Anterior cingulate cortex (tissue), 58 donors: ENCODE measurements at places on chromosomes 11 and 22.

- DNase-seq = no peak
Observed at GRCh38 chr11:131993246-131993645, 622.8 kb downstream of the NTM start.

DNA sequence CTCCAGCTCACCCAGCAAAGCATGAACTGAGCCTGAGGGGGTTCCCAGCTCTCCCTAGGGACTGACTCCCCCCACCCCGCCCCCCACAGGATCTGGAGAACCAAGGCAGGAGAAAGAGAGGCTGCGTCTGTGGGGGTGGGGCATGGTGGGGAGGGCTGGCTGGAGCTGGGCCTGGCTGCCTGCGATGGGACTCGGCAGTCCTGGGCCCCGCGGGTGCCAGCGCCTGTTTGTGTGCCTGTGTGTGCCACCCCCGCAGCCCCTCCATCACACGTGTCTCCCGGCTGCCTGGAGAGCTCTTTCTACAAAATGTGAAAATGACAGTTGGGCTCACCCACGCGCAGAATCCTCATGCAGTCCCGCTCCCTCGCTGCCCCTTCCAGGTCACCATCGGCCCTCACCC is 46.8 kb downstream of the CACNA1I start:
- no peak for DNase-seq

DNA sequence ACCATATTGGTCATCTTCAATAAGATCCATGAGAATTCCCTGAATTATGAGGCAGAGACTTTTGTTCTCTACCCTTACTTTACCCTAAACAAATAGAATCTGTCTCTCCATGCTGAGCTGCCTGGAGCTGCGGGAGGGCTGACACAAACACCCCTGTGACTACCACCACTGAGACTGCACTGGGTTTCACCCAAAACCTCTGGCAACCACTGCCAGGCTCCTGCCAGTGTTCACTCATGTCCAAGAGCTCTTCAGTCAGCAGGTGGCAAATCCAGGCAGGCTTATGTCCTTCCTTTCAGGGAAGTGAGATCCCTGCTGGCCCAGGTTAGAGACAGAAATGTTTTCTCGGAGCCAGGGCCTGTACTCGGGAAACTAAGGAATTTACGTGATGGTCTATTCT is 1105.3 kb downstream of the LRRC4C start:
- no peak for DNase-seq

DNA sequence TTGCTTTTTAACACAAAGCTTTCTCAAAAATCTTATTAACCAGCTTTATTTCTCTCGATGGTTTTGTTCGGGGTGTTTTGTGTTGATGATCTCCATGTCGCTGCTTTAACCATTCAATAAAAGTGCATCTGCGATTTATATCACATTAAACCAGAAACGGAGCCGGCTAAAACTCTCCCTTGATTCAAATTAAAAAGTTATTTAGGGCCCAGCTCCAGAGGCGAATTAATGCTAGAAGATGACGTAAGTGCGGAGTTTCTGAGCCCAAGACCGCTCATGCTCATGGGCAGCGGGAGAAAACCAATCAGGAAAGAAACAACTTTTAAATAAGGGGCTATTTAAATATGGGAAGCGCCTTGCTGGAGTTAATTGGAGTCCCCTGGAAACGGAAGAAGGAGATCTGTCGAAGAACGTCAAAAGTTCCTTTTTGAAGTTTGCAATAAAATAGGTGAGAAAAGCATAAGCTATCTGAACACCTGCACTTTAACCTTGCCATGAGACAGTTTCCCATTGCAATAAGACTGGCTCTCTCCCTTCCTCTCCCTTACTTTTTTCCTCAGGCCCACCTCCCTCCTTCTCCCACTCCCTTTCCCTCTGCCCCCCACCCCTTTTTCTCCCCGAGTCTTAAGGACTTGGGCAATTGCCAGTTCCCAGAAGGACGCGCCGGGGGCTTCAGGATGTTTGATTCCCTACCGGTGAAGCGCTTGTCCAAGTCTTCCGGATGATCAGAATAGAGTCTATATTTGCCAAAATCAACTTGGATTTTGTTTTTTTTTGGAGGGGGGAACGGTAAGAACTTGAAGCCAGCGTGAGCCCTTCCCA is 1.9 kb upstream of the DBX1 start:
- DNase-seq = no peak

- DNase-seq = no peak
Observed at GRCh38 chr22:33350961-33351360, 292.8 kb upstream of the SYN3 start.

DNA sequence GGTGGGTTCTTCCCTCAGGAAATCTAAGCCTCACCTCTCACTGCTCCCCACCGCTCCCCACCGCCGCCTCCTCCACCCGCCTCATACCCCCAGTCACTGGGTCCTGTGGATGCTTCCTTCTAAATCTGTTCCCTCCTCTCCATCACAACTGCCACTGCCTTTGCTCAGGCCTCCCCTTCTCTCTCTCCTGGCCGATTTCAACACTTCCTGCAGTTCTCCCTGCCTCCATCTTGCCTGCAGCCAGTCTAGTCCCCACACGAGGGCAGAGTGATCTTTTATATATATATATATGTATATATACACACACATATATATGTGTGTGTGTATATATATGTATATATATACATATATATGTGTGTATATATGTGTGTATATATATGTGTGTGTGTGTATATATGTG is 27.8 kb downstream of the CREB3L1 start:
- no peak for DNase-seq

- no peak for DNase-seq
Observed at GRCh38 chr11:130103296-130103814, 33.7 kb downstream of the APLP2 start.

DNA sequence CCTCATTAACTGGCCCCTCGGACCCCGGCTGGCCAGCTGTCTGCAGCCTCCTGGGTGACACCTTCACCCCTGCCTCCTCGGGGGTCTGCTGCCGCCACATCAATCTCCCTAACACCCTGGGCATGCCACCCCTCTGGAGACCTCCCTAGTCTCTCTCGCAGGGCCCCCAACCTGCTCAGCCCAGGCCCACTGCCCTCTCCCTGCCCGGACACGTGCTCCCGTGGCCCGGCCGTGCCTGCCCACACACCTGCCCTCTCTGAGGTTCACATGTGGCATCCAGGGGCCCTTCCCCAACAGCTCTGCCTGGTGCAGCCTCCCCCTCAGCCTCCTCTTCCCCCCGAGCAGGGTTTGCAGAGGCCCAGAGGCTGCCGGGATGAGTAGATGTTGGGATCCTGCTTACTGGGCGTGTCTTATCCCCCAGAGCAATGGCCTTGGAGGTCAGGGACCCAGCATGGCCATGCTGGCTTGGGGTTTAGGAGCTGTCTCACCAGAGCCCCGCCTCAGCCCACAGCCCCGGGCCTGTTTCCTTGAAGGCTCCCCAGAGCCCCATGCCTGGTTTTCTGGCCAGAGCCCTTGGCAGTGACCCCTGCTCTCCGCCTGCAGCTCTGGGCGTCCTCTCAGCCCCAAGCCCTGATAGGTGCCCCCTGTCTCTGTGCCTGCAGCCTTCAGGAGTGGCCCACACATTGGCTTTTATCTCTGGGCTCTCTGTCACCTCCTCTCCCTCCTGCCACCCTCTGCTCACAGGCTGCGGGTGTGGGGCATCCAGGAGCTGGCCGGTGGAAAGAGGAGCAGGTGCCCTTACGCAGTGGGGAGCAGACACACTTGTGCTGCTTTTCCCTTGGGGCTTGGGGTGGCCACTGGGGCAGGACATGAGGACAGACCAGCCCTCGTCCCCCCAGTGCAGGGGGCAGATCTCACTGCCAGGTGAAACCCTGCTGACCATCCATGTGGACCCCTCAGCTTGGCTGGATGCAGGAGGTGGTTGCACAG is 25.7 kb upstream of the SEPTIN5 start:
- no peak for DNase-seq

DNA sequence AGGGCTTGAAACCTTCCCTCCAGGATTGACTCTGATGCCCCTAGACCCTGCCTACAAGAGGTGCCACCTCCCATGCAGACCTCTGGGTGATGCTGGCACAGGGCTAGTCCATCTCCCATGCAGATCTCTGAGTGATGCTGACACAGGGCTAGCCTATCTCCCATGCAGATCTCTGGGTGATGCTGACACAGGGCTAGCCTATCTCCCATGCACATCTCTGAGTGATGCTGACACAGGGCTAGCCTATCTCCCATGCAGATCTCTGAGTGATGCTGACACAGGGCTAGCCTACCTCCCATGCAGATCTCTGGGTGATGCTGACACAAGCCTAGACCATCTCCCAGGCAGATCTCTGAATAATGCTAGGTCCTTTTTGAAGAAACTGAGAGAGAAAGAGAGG is 321.7 kb downstream of the NTM start:
- no peak for DNase-seq

- DNase-seq = no peak
Observed at GRCh38 chr11:22670830-22671229, 4.4 kb downstream of the GAS2 start.

DNA sequence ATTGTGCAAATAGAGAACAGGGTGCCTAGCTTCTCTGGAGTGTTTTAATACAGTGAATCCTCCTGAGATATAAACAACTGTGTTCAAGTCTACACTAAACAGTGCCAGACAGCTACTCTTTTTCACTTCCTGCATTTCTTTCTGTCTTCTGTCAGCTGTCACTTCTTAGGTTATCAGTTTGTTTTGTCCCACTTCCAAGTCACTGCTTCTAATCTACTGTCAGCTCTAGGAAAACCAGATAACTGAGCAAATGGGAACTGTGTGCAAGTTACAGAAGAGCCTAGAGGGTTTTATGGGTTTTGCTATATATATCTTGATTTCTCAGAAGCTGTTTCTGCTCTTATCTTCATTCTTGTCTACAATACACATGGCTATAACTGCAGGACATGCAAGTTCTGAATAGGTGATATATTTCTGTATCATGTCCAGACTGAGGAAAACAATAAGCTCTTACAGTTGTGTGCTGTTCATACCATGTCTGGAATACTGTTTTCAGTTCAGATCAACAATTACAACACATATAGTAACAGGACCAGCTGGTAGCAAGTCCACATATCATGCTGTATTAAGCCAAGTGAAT is 5.8 kb downstream of the PITPNB start:
- no peak for DNase-seq

GRCh38 chr22:47221840-47222615 is 459.6 kb downstream of the TBC1D22A start:
- DNase-seq = no peak

GRCh38 chr11:125358254-125358840 is 137.7 kb downstream of the FEZ1 start:
- DNase-seq = no peak

GRCh38 chr22:45088576-45088975 is 75.1 kb upstream of the NUP50 start:
- no peak for DNase-seq

DNA sequence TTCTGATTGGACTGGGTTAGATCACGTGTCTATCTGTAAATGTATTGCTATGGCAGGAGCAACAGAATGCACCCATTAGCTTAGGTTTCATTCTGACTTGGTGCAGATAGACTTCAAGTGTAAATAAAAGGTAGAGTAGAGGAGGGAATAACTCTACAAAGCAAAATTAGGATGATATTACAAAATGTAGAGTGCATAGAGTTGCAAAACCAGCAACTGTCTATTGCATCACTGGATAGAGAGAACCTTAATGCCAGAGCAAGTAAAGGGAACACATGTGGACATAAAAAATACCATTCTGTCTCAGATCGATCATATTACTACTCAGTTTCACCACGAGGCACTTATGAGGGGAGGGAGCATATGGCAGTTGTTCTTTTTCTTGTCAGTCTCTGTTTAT is 22.0 kb upstream of the CAT start:
- DNase-seq = no peak

DNA sequence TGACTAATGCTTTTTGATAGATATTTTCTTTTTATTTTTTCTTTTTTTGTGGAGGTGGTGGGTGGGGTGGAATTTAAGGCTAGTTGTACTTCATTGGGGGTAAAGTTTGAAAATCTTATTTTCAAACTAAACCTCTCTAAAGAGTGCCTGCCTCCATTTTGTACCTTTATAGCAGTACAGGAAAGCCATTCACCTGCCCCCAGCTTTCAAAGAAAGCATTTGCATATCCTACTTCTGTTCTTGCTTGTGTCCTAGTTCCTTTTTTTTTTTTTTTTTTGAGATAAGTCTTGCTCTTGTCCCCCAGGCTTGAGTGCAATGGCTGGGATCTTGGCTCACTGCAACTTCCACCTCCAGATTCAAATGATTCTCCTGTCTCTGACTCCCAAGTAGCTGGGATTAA is 766.2 kb upstream of the LRRC4C start:
- no peak for DNase-seq

- no peak for DNase-seq
Observed at GRCh38 chr11:114816791-114817190, 138.5 kb downstream of the NXPE2 start.

- DNase-seq = no peak
Observed at GRCh38 chr22:44776605-44777363, 24.4 kb downstream of the ARHGAP8 start.

GRCh38 chr11:67418476-67419281 is 3.2 kb downstream of the CARNS1 start:
- DNase-seq = no peak

DNA sequence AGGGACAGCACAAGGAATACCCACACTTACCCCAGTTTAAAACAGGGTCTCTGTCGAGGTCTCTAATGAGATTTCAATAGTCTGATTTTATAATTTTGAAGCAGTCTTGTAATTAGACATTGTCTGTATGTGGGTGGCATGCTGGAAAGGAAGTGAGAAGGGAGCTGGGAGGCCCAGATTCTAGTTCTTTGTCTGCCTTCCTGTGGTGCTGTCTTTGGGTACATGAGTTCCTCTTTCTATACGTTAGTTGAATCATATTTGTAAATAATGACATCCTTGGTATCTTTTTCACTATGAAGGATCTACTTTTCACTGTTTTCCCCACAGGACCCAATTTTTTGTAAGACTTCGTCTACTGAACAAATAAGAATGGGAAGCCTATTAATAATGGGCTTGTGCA is 42.0 kb upstream of the TENM4 start:
- no peak for DNase-seq

GRCh38 chr11:102806296-102806695 is 8.3 kb upstream of the MMP1 start:
- no peak for DNase-seq

- peak; percentile 10 for DNase-seq
Observed at GRCh38 chr22:27460591-27461347, 340.8 kb downstream of the MN1 start.

DNA sequence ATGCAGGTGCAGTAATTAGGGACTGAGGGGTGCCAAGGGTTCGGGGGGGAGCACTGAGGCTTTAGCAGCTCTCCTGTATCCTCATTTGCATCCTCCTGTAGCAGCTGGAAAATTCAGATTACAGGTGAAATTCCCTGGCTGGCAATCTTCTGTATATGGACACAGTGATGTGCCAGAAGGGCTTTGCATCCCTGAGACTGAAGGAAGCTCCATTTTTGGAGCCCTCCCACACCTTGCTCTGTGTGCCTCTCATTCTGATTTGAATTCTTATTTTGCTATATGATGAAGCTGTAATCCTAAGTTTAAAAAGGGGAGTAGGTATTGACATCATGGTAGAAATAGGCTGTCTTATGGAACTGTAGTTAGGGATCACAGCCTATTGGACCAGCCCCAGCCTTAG is 46.6 kb downstream of the SCN3B start:
- no peak for DNase-seq
